Right cardiac atrium (tissue), 5 donors: ENCODE measurements at places on chromosomes 2 and 18. TPM values are rescaled to one million over a fixed set of nuclear protein-coding genes. Genes with fewer than 3 reads are reported as not detected.

The SERPINB10 gene
- total RNA-seq: not detected

The IL1RN gene
- 0.86 TPM for total RNA-seq

The MC5R gene
- not detected for total RNA-seq

GRCh38 chr2:113872201-113872600 is 17.7 kb upstream of the ACTR3 start:
- no peak for DNase-seq

DNA sequence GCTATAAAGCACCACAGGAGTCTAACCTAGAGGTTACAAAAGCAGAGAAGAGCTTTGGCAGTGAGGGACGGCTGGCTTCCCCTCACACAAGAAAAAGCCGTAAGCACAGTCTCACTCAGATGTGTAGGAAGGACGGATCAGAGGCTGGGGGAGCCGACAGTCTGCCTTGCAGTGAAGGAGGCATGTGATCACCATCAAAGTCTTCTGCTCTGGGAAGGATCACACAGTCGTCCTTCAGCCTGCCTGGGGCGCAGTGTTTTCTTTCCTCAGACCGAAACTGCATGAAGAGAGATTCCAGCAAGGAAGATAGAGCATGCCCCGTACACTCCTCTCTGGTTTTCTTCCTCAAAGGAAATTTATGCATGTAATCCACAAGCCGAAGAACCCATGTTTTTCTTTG is 24.1 kb downstream of the GATA6 start:
- no peak for DNase-seq

DNA sequence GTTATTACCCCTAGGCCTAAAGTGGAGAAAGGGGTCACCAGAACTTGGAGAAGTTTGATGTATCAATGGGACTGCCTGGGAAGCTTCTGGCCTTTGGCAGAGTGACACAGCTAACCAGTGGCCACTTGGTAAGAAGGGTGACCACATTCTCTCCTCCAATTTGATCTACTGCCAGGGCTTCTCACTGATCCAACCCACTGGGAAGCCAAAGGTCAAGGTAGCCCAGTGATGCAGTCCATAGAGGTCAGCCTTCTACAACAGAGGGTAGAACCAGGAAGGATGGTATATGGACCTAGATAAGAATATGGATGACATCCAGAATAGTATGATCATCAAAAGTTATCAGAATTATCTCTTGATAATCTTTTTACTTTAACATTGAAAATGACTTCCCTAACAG is 493.6 kb downstream of the NYAP2 start:
- DNase-seq: no peak

DNA sequence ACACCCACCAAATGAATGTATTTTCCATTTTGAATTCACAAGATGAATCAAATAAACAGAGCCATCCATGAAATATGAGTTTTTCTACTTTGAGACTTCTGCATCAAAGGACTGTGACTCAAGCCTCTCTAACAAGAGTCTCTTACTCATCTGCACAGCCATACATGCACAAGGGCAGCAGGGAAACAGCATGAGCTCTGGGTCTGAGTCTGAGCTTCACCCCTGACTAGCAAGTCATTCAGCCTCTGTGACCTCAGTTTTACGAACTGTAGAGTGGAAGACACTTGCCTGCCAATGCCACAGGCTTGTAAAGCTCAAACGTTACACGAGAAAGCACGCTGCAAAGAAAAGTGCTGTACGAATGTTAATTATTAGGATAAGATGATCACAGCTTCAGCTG is 42.9 kb downstream of the MREG start:
- no peak for DNase-seq
